Inflammatory macrophage (primary cell): ENCODE measurements at places on chromosomes 11 and 22.

DNA sequence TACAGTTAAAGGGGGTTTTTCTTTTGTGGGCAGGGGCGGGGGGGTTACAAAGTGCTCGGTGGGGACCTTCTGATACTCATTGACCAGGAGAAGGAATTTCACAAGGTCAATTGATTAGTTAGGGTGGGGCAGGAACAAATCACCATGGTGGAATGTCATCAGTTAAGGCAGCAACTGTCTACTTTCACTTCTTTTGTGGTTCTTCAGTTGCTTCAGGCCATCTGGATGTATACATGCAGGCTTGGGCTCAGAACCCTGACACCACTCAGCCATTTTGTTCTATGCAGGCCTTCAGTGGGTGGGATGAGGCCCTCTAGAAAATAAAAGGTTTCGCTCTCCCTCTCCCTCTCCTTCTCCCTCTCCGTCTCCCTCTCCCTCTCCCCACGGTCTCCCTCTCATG lies 29.6 kb downstream of the TSPAN32 start:
- DNase-seq: no peak

DNA sequence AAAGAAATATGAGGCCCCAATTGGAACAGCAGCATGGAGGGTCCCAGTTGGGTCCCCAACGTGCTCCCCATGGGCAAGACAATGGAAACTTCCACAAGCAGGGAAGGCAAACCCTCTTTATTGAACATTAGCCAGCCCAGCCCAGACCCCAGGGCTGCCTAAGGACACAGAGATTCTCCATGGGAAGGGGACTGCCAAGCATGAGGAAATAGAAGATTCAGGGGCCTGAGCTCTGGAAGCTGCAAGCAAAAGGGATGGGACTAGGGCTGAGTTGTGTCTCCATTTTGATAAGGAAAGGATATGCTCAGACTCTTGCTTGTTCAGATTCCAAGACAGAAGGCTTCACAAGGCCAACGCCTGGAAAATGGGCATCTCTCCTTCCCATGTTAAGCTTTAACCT lies 23.3 kb downstream of the TMEM218 start:
- no peak for DNase-seq

DNA sequence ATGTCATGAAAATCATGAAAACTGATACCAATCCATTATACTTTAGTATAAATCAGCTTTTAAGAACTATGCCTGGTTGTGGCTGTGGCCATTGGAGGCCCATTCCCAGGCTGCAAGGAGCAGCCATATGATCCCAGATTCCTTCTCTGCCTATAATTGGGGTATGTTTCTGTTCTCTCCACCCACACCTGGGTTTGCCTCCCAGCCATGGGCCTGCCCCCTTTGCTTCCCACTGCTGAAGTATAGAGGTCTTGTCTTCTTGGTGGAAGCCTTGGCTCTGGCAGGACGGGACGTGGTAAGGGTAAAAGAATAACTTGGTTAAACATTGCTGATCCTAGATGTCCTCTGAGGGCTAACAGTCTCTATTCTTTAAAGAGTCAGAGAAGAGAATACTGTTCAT lies 2.4 kb downstream of the MICAL2 start:
- DNase-seq: no peak

DNA sequence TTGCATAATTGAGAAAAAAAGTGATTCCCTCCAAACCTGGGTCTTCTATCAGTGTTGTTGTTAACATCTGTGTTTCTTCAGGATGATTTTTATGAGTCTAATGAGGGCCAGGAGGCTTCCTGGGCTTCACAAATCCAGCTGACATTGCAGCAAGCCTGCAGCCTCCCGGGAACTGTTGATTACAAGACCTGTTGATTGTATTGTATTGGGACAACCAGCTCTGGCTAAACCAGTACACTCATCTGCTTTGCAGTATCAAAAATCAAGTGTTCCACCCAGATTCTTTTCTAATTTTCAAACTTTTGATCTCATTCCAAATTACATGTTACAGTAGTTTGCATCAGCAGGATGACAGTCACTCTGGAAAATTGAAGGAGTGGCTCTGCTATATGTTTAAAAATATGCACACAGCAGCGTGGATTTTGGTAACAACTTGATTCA lies 16.1 kb upstream of the PRSS23 start:
- DNase-seq: no peak

DNA sequence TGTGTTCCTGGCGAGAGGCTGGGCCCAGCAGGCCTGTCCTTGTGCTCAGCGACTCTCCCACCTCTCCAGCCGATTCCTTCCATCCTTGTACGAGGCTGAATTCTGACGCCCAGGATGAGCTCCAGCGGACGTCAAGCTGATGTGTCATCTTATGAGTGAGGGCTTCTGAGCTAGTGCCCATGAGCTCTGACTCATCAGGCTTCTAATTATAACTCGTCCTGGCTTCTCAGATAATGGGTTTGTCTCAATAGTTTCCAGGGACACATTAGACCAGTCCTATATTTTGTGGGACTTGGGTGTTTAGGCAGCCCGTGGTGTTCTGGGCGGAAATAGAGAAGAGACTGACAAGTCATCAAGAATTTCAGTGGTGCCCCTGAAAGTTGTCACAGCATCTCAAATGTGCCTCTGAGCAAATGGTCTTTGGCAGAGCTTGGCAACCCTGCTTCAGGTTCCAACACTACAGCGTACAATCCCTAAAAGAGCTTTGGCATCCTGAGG lies 108.2 kb upstream of the CD44 start:
- peak; percentile 71 for DNase-seq

DNA sequence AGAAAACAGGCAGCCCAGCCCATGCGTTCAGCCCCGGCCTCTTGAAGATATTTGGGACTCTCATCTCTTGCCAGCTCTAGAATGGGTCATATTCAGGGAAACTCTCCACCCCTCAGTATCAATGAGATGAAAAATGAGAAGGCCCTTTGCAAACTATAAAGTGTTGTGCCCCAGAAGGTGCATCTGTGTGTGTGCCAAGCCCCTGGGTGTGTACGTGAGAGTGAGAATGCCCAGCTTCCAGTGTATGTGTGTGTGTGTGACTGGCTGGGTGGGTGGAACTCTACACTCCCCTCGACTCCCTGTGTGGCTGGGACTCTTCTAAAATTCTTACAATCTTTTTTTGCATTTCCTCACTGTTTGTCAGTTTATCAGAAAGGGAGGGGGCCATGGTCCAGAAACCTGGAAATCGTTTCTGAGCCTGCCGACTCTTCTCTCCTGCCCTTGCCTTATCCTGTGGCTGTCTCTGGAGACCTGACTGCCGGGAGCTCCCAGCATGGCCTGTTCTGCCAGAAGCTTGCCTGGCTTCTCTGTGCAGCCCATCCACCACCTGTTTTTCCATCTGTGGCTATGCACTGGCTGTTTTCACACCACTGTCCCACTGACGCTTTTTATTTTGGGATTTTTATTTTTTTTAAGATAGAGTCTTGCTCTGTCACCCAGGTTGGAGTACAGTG lies 1.2 kb downstream of the P2RY6 start:
- no peak for DNase-seq

GRCh38 chr22:40477683-40478337 lies 107.4 kb downstream of the SGSM3 start:
- DNase-seq: peak; percentile 29

DNA sequence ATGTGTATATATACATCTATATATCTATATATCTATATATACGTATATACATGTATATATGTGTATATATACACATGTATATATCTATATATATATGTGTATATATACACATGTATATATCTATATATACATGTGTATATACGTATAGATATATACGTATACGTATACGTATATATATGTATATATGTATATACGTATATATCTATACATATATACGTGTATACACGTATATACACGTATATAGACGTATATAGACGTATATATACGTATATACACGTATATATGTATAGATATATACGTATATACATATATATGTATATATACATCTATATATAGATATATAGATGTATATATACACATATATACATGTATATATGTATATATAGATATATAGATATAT lies 25.1 kb upstream of the CAPRIN1 start:
- no peak for DNase-seq

- no peak for DNase-seq
Measured at GRCh38 chr11:92625894-92626293, 343.6 kb upstream of the MTNR1B start.

GRCh38 chr11:28547321-28547741 lies 439.1 kb downstream of the METTL15 start:
- no peak for DNase-seq

DNA sequence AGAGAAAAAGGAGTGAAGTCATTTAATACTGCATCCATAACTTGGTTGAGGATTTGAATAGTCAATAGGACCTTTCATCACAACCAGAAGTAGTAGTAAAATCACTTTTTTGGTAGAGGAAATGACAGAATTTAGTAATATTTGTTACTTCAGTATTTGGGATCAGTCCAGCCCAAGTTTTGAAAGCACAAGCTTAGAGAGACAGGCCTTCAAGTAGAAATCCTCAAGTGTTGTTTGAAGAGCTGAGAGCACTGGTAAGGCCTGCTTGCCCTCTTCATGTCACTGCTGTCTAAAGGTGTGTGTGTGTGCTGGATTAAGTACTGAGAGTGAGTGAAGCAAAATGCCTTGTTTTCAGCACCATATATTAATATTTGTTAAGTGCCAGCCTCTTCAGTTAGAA lies 137.3 kb downstream of the WNT11 start:
- DNase-seq: peak; percentile 52
